ENCODE measurements at places on chromosomes 3 and 15. TPM values are rescaled to one million over a fixed set of nuclear protein-coding genes. Genes with fewer than 3 reads are reported as not detected.

Gene CCDC39
- 0.60 TPM for total RNA-seq

DNA sequence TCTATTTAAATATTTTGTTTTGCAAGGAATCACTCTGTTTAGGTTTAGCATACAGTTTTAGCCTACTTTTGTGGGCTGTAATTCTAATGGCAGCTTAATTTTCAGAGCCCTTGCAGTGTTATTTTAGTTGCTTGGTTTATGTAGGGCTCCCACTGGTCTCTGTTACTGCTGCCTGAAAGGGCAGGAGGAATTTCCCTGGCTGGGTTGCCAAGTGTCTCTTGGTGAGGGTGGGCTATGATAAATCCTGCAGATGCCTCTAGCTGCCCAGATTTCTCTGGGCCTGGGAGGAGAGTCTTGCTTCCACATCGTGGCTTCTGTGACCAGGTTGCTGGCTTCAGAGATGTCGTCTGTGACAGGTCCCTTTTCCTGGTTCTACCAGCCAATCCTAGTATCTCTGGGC is 36.2 kb downstream of the ILDR1 start:
- H3K4me3 ChIP-seq, result no peak overlapping the region
- no peaks in the 10 kb centered on the region for H3K36me3 ChIP-seq
- H3K27ac ChIP-seq, result no peak overlapping the region
- DNase-seq, result no peak

DNA sequence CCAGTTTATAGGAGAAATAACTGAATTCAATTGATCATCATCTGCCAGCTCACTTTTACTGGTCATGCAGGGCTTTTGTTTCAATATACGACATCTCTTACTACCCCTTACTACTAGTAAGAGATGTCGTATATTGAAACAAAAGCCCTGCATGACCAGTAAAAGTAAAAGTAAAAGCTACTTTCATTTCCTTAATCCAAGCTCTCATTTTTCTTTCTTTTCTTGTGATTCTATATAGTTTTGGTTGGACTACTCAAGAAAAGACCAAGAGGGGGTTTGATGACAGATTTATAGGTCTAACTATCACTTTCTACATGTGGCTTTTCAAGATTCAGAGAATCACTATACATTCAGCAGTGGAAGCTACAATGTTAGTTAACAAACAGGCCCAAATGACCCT is 1237.3 kb downstream of the ROBO2 start:
- H3K27me3 ChIP-seq, result no peaks in the 10 kb centered on the region
- no peak overlapping the region for H3K4me3 ChIP-seq
- no peak for DNase-seq
- no peaks in the 10 kb centered on the region for H3K4me1 ChIP-seq
- no peak overlapping the region for H3K27ac ChIP-seq

- no peak overlapping the region for H3K4me3 ChIP-seq
- H3K27me3 ChIP-seq, result no peaks in the 10 kb centered on the region
- no peak overlapping the region for H3K27ac ChIP-seq
- no peak for DNase-seq
- H3K36me3 ChIP-seq, result peaks cover 11% of the 10 kb centered on the region
Measured at GRCh38 chr15:101269479-101270223, 7.6 kb downstream of the SELENOS start.

- DNase-seq, result no peak
- no peak overlapping the region for H3K4me3 ChIP-seq
- H3K27me3 ChIP-seq, result no peaks in the 10 kb centered on the region
- H3K27ac ChIP-seq, result no peak overlapping the region
- H3K36me3 ChIP-seq, result no peaks in the 10 kb centered on the region
Measured at GRCh38 chr15:101531170-101531569, 41.7 kb upstream of the PCSK6 start.

Gene CHSY1
- 78.4 TPM for total RNA-seq

DNA sequence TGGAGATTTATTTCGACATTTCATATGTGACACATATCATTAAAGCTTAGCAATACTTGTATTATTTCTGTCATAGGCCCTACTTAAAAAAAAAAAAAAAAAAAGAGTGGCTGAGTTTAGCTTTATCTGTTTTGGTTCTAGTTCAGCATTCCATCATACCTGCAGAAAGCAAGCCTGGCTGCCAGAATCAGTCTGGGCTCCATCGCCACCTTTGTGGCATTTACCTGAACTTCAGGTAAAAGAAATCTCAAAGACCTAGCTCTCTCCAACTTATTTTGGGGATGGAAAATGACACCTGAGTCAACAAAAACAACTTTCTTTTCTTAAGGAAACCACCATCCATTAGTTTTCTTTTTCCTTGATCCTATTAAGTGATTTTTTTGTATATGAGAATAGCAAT is 82.1 kb downstream of the NEK10 start:
- H3K36me3 ChIP-seq, result no peaks in the 10 kb centered on the region
- H3K27ac ChIP-seq, result no peak overlapping the region
- H3K4me1 ChIP-seq, result peaks cover 5% of the 10 kb centered on the region
- H3K27me3 ChIP-seq, result no peaks in the 10 kb centered on the region
- no peak for DNase-seq

GRCh38 chr15:29736744-29737020 is 85.6 kb downstream of the TJP1 start:
- H3K27me3 ChIP-seq, result no peaks in the 10 kb centered on the region
- peaks cover 4% of the 10 kb centered on the region for H3K36me3 ChIP-seq
- no peak overlapping the region for H3K27ac ChIP-seq

GRCh38 chr15:61794881-61795280 is 265.4 kb downstream of the VPS13C start:
- H3K4me1 ChIP-seq, result no peaks in the 10 kb centered on the region
- no peak overlapping the region for H3K27ac ChIP-seq
- no peak for DNase-seq

- no peaks in the 10 kb centered on the region for H3K36me3 ChIP-seq
- H3K4me3 ChIP-seq, result no peak overlapping the region
- no peak overlapping the region for H3K27ac ChIP-seq
- H3K4me1 ChIP-seq, result no peaks in the 10 kb centered on the region
- H3K27me3 ChIP-seq, result no peaks in the 10 kb centered on the region
Measured at GRCh38 chr15:95636107-95636506, 694.4 kb upstream of the NR2F2 start.

GRCh38 chr3:104696470-104696869 is 670.2 kb upstream of the ALCAM start:
- no peaks in the 10 kb centered on the region for H3K4me1 ChIP-seq
- H3K4me3 ChIP-seq, result no peak overlapping the region
- H3K36me3 ChIP-seq, result no peaks in the 10 kb centered on the region
- no peaks in the 10 kb centered on the region for H3K27me3 ChIP-seq
